Chondrocyte (in vitro differentiated cells): ENCODE measurements at places on chromosomes 11 and 22. TPM values are rescaled to one million over a fixed set of nuclear protein-coding genes. Genes with fewer than 3 reads are reported as not detected.

DNA sequence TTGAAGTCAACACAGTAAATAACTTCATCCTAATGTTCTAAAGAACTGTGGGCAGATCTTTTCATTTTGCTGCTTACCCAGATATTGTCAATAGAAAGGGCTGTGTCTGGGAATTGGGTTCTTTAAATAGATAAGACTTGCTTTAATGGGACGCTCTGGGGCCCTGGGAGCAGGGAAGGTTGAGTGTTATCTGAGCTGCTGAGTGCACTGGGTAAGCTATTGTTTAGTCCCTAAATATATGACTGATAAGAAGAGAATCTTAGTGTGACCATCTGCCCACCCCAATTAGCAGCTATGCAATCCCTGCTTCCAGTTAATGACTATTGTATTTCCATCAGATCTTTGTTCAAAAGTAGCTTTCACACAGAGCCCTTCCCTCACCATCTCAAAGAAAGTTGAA is 44.4 kb downstream of the ARHGAP42 start:
- no peaks in the 10 kb centered on the region for H3K36me3 ChIP-seq
- H3K27me3 ChIP-seq, result no peaks in the 10 kb centered on the region
- DNase-seq, result no peak
- peaks cover 33% of the 10 kb centered on the region for H3K4me1 ChIP-seq

DNA sequence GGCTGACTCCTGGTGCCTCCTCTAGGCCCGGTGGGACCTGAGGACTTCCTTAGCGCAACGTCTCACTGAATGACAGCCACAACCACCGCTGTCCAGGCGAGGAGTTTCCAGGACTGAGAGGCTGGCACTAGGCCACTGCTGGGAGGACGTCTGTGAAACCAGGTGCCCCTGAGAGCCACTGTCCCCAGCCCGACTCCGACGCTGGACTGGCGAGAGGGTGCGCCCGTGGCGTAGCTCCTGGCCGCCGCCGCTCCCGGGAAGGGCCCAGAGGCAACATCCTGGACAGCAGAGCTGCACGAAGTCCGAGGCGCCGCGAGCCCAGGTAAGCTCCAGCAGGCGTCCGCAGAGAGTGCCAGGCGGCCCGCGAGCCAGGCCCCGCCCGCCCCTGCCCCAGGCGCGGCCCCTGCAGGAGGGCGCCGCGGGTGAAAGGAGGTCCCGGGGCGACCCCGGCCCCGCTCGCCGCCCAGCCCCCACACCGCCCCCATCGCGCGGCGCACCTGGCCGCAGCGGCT is 525 bp downstream of the DGCR2 start:
- peak overlapping the region; percentile 89 for H3K27ac ChIP-seq
- no peak for DNase-seq
- H3K36me3 ChIP-seq, result no peaks in the 10 kb centered on the region

DNA sequence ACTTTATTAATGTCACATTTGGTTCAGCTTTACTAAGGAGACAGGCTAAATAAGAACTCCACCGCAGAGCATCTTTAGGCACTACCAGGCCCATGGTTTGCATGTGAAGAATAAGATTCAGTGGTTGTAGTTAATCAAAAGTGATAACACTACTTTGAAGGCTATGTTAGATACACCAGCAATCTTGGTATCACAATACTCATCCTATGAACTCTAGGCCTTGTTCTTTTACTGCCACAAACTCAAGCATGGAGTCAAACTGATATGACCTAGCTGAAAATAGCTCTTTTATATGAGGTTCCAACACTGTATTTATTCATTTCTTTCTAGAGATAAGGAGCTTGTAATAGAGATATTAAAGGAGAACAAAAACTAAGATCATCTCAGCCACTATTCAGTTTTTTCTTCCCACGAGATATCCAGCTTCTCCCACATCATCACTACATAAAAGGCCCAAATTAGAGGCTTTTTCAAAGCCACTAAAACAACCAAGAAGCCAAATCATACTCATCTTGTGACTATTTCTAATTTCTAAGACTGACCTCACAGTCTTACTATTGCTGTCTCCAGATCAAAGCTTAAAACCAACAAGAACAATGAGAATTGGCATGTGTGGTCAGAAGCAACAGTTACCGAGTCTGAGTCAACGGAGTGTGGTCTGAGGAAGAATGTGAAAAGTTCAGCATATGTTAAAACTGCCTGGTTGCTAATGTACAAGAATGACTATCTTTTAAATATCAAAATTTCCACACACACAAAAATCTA is 25.1 kb upstream of the GUCY1A2 start:
- DNase-seq, result no peak
- peaks cover 18% of the 10 kb centered on the region for H3K4me1 ChIP-seq
- peak overlapping the region; percentile 74 for H3K27ac ChIP-seq

DNA sequence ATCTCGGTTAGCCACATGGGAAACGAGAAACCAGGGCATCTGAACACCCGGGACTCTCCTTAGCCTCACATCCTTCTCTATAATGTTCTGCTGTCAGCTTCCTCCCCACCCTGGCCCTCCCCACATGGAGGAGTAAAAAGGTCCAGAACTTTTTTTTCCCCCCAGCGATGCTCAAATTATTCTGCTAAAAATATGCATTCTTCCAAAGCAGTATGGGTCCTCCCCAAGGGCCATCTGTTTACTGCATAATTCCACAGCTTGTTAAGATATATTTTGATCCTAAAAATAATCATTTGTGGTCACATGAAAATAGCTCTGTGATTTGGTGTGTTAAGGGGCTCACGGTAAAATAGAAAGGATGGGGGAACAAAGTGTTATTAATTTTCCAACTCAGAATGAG is 281.5 kb upstream of the NARS2 start:
- H3K36me3 ChIP-seq, result no peaks in the 10 kb centered on the region
- no peak for DNase-seq
- H3K27me3 ChIP-seq, result no peaks in the 10 kb centered on the region
- no peak overlapping the region for H3K27ac ChIP-seq

- no peak overlapping the region for H3K27ac ChIP-seq
- no peaks in the 10 kb centered on the region for H3K4me1 ChIP-seq
- peaks cover 2% of the 10 kb centered on the region for H3K27me3 ChIP-seq
- no peak for DNase-seq
These were observed 320.3 kb upstream of the SORL1-AS1 start for GRCh38 chr11:121773076-121773475.

DNA sequence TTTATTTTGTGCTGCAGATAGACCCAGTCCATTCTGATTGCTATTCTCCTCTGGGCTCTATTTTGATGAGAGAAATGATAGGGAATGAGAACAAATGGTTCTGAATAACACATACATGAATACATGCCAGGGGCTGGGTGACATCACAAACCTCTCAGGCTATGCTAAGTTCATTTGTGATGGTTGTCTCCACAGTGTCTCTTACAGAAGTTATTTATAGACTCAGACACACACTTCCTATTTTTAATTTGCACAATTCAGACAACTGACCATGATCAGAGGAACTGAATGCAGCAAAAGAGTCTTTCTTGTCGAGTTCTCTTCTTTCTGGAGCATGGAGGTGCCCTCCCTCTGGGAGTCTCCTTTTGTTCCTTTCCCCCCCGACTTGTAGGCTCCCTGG is 991.7 kb downstream of the OPCML start:
- H3K4me1 ChIP-seq, result no peaks in the 10 kb centered on the region
- DNase-seq, result no peak
- no peaks in the 10 kb centered on the region for H3K27me3 ChIP-seq
- H3K4me3 ChIP-seq, result no peak overlapping the region
- no peak overlapping the region for H3K27ac ChIP-seq

- no peak overlapping the region for H3K27ac ChIP-seq
- no peaks in the 10 kb centered on the region for H3K36me3 ChIP-seq
- no peaks in the 10 kb centered on the region for H3K27me3 ChIP-seq
- H3K4me1 ChIP-seq, result peaks cover 8% of the 10 kb centered on the region
- DNase-seq, result peak; percentile 82
- H3K4me3 ChIP-seq, result no peak overlapping the region
These were observed 62.4 kb downstream of the BRD1 start for GRCh38 chr22:49765091-49765771.

DNA sequence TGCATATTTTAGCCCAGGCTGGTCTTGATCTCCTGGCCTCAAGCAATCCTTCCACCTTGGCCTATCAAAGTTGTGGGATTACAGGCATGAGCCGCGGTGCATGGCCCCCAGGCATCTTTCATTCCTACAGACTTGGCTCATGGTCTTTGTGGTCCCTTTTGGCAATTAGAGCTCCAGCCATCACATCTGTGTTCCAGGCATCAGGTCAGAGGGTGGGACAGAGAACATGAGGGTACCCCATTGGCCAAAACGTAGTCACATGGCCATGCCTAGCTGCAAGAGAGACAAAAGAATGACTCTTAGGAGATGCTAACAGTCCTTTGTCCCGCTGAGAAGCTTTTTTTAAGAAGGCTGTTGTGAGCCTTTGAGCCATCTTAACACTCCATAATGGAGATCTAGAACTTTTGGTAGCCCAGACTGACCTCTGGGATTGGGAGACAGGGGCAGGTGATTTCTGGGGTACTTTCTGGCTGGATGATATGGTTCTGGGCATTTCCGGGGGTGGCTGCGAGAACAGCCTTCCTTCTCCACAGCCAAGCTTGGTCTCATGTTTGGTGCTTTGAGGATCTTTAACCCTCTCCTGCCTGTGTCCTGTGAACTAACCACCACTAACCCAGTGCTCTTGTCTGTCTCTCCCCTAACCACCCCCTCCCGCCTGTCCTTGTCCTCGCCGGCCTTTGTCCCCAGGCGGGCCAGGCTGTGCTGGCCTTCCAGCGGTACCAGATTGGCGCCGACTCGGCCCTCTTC is 18.4 kb upstream of the TAB1 start:
- no peaks in the 10 kb centered on the region for H3K27me3 ChIP-seq
- H3K36me3 ChIP-seq, result peaks cover 2% of the 10 kb centered on the region
- no peak for DNase-seq
- H3K4me1 ChIP-seq, result no peaks in the 10 kb centered on the region
- H3K27ac ChIP-seq, result no peak overlapping the region

DNA sequence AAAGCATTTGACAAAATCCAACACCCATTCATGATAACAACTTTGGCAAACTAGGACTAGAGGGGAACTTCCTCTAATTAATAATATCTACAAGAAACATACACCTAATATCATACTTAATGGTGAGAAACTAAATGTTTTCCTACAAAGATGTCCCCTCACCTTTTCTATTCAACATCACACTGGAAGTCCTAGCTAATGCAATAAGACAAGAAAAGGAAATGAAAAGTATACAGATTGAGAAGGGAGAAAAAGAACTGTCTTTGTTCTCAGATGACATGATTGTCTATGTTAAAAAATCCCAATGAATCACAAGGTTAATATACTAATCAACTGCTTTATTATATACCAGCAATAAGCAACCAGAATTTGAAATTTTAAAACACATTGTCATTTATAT is 52.4 kb downstream of the C11orf65 start:
- DNase-seq, result no peak
- H3K27ac ChIP-seq, result no peak overlapping the region
- H3K36me3 ChIP-seq, result no peaks in the 10 kb centered on the region
- no peaks in the 10 kb centered on the region for H3K4me1 ChIP-seq

GRCh38 chr22:31329453-31330215 is 16.5 kb downstream of the PATZ1 start:
- H3K4me3 ChIP-seq, result no peak overlapping the region
- no peaks in the 10 kb centered on the region for H3K27me3 ChIP-seq
- no peak for DNase-seq
- no peak overlapping the region for H3K27ac ChIP-seq
- H3K36me3 ChIP-seq, result peaks cover 46% of the 10 kb centered on the region

- no peaks in the 10 kb centered on the region for H3K27me3 ChIP-seq
- DNase-seq, result no peak
- H3K36me3 ChIP-seq, result peaks cover 10% of the 10 kb centered on the region
- H3K4me1 ChIP-seq, result peaks cover 8% of the 10 kb centered on the region
- H3K4me3 ChIP-seq, result no peak overlapping the region
These were observed 124.2 kb downstream of the APIP start for GRCh38 chr11:34791780-34792542.

GRCh38 chr11:119481667-119482400 is 58.9 kb upstream of the THY1 start:
- no peak overlapping the region for H3K27ac ChIP-seq
- peaks cover 53% of the 10 kb centered on the region for H3K27me3 ChIP-seq
- DNase-seq, result no peak
- no peak overlapping the region for H3K4me3 ChIP-seq
- H3K4me1 ChIP-seq, result peaks cover 4% of the 10 kb centered on the region

- H3K4me3 ChIP-seq, result no peak overlapping the region
- DNase-seq, result no peak
- H3K27me3 ChIP-seq, result no peaks in the 10 kb centered on the region
- peaks cover 10% of the 10 kb centered on the region for H3K4me1 ChIP-seq
These were observed 108.0 kb downstream of the SLC1A2 start for GRCh38 chr11:35311331-35311730.

- no peak overlapping the region for H3K4me3 ChIP-seq
- no peaks in the 10 kb centered on the region for H3K27me3 ChIP-seq
- H3K4me1 ChIP-seq, result peaks cover 15% of the 10 kb centered on the region
- H3K27ac ChIP-seq, result no peak overlapping the region
- DNase-seq, result no peak
These were observed 18.9 kb upstream of the THY1 start for GRCh38 chr11:119441898-119442243.

- H3K4me1 ChIP-seq, result peaks cover 53% of the 10 kb centered on the region
- H3K27me3 ChIP-seq, result no peaks in the 10 kb centered on the region
- H3K4me3 ChIP-seq, result no peak overlapping the region
These were observed 61.4 kb upstream of the ARFGAP3 start for GRCh38 chr22:42918500-42918899.

- no peak for DNase-seq
- H3K27ac ChIP-seq, result no peak overlapping the region
- peaks cover 27% of the 10 kb centered on the region for H3K27me3 ChIP-seq
- no peaks in the 10 kb centered on the region for H3K36me3 ChIP-seq
These were observed 20.7 kb upstream of the NFAM1 start for GRCh38 chr22:42452916-42453315.

- DNase-seq, result no peak
- H3K36me3 ChIP-seq, result no peaks in the 10 kb centered on the region
- no peak overlapping the region for H3K27ac ChIP-seq
- peaks cover 10% of the 10 kb centered on the region for H3K4me1 ChIP-seq
- no peaks in the 10 kb centered on the region for H3K27me3 ChIP-seq
- H3K4me3 ChIP-seq, result no peak overlapping the region
These were observed 8.0 kb upstream of the HTATIP2 start for GRCh38 chr11:20355221-20356219.

DNA sequence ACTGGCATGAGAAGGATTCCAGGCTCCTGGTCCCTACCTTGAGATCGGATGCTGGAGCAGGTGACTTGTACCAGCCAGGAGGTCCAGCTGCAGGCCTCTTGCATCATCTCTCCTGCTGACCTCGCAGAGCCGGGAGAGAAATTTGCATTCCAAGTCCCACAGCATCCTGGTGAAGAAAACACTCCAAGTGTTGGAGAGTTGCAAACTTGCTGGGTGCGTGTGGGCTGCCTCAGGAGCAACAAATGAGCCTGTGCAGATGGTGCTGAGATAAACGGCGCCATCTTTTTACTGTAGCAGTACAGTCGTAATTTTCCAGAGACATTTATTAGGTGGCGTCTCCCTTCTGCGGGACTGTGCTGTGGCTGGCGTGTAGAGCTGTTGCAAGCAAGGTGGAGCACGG is 32.1 kb upstream of the ZBTB16 start:
- no peak overlapping the region for H3K27ac ChIP-seq
- H3K4me3 ChIP-seq, result no peak overlapping the region
- peaks cover 47% of the 10 kb centered on the region for H3K27me3 ChIP-seq

GRCh38 chr22:24928322-24928721 is 18.2 kb downstream of the LHFPL7 start:
- H3K4me3 ChIP-seq, result no peak overlapping the region
- no peak for DNase-seq
- peaks cover 26% of the 10 kb centered on the region for H3K27me3 ChIP-seq
- peaks cover 2% of the 10 kb centered on the region for H3K36me3 ChIP-seq
- H3K4me1 ChIP-seq, result peaks cover 10% of the 10 kb centered on the region

PARVB gene
- 21.2 to 35.6 TPM (median 33.6 TPM) in 3 replicates for total RNA-seq

E2F8 gene
- 0.60 to 1.4 TPM (median 0.64 TPM) in 3 replicates for total RNA-seq

LUZP2 gene
- 12.3 to 34.3 TPM (median 13.9 TPM) in 3 replicates for total RNA-seq

CHST1 gene
- 1.9 to 13.6 TPM (median 12.5 TPM) in 3 replicates for total RNA-seq
